ENCODE measurements at places on chromosomes 5 and 9.
A peak's percentile ranks its signal among the peaks of the same experiment; 100 is the strongest.

DNA sequence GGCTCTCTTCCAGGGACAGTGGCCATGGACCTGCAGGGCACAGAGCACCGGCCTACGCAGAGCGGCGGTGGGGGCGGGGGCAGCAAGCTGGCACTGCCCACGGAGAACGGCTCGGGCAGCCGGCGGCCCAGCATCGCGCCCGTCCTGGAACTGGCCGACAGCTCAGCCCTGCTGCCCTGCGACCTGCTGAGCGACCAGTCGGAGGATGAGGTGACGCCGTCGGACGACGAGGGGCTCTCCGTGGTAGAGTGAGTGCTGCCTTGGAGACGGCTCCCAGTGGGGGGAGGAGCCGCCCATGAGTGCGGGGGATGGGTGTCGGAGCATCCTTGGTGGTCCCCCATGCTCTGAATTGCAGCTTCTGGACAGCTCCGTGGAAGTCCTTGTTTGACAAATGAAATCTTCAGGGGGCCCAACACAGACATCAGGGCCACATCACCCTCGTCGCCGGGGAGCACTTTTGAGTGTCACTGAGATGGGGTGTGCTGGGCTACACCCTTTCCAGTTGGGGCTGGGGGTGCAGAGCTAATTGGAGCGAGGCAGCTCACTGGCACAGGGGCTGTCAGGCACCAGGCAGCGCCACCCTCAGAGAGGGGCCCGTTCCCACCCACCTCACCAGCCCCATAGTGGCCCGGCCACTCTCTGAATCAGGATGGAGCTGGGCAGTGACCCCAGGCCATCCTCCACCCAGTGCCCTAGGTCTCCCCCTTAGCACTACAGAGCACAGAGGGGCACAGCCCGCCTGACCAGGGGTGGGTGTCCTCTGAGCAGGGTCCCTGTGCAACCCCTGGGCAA is 70.9 kb downstream of the KCNT1 start:
- DNase-seq: no peak

GRCh38 chr5:50856401-50857119 is 190.1 kb downstream of the PARP8 start:
- DNase-seq: no peak

GRCh38 chr5:13601112-13601511 is 343.4 kb downstream of the DNAH5 start:
- DNase-seq: no peak

DNA sequence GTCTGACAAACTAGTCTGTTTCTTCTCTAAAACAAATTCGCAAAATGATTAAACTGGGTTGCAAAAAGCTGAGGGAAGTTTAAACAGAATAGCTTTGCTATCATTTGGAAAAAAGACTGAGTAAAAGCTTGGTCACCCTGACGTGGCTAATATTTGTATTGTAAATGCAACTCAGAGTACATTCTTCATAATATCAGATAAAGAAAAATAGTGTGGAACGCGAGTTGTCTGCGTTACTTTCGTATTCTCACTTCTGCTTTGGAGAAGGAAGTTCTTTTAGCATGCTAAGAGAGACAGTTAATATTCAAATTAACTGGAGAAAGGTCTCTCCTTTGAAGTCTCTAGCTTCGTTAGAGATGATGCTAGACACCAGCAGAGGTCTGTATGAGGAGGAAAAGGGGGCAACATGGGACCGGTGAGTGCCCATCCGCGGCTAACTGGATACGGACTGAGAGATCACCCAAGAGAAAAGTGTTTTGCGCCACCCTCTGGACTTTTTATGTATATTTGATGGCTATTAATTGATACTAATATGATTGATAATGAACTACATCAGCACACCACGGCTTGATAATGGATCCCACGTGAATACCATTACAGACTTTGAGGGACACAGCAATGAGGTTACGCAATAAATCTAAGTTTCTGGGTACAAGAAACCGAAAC is 2.9 kb upstream of the CNTRL start:
- no peak for DNase-seq

DNA sequence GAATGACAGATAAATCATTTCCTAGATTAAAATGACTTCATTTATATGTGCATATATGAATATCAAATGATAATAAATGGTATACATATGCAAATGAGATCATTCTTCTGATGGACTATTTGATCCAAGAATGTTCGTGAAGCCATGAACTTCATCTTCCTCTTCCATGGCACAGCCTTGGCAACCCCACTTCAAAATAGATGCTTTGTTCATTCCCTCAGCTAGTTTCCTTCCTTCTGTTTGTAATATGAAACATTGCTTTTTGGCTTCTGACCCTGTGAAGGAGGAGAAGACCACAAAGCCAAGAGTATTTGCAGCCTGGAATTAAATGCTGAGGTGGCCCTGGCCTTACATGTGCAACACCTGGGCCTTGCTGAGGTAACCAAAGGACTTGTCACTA is 106.8 kb upstream of the LIFR start:
- no peak for DNase-seq

DNA sequence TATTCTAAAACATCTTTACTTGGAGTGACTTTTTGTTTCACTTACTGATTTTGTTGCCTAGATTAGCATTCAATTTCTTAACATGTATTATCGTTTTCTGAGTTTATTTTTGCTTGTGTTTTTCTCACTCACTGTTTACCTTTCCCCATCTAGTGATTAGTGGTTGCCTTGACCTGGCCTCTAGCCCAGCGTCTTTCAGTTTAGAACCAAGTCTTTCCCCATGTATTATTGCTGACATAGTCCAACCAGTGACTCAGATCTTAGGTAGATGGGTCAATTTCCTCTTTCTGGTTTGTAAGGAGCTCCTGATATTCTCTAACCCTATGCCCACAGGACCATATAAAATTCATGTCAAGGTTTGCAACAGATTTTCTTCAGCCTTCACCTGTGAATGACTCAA is 135.5 kb downstream of the PRR16 start:
- no peak for DNase-seq

DNA sequence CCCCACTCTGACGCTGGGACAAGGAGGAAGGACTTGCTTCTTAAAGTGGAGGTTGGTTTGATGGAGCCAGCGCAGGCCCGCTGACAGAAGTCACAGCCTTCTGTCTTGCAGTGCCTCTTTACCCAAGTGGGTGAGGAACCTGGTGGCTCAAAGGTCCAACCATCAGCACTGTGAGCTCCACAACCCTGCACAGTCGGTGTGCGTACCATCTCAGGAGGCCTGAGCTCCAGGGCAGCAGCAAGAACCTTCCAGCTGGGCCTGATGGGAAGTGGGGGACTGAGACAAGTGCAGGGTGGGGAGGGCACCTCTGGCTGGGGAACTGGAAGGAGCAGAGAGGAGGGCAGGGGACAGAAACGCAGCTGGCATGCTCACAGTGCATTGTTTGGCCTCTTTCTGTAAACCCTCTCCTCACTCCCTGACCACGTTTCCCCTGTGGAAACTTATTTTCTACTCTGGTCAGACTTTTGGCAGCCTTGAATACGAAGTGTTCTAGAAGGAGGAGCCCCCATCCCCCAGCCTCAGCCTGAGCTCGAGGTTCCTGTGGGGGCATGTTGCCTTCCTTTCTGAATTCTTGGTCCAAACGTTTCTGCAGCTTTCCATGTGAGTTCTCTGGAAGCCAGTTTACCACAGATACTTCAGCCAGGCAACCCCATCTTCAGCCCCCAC is 178.5 kb upstream of the PITX1 start:
- no peak for DNase-seq

- DNase-seq: no peak
Measured at GRCh38 chr5:175740014-175740413, 82.1 kb downstream of the HRH2 start.

- DNase-seq: no peak
Measured at GRCh38 chr5:126763371-126763770, 13.6 kb upstream of the LMNB1 start.

DNA sequence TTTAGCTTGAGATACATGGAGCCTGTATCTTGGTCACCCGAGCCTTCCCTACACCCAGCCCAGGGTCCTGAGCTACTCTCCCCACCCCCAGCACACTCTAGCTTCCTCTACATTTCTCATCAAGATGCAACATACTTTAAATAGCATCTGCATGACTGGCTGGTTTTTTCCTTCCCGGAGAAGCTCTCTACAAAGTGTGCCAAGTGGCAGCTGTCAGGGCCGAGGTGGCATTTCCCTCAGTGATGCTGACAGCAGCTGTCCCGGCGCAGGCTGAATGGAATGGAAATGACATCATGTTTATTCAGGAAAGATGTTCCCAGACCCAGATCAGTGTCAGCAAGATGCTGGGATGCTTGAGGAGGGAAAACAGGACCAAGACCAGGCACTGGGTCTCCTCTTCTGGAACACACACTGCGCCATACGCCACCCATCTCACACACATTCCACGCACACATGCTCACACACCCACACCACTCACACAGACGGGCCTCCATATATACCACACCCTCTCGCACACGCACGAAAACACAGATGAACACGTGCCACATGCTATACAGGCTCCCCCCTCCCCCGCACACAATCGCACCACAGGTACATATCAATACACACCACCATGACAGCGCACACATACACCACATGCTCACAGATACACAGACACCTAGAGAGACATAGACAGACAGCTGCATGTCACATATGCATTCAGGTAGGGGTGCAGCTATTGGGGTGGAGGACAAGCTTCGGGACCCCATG is 67.8 kb downstream of the LHX2 start:
- DNase-seq: no peak

DNA sequence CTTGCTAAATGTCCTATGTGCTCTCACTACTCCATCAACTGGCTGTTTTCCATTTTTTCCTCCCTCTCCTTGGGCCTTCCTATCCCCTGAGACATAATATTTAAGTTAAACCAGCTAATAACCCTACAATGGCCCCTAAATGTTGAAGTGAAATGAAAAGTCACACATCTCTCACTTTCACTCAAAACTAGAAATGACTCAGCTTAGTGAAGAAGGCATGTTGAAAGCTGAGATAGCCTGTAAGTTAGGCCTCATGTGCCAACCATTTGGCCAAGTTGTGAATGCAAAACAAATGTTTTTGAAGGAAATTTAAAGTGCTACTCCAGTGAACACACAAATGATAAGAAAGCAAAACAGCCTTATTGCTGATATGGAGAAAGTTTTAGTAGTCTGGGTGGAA is 48.8 kb upstream of the CDH10 start:
- DNase-seq: no peak

GRCh38 chr9:135065151-135065550 is 22.3 kb upstream of the OLFM1 start:
- no peak for DNase-seq

DNA sequence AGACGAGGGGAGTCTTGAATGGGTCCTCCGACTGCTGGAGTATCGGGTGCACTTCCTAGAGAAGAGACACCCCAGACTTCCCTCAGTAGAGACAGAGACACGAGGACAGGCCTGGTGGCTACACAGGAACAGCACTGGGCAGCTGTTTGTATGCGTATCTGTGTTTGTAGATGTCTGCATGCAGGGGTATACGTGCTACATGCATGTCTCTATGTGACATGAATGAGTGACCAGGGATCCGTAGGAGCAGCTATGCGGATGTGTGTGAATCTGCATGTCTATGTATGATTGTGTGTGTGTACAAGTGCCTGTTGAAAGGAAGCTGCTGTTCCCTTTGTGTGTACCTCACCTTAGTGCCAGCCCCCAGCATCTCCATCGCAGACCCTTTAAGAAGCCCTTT is 31.2 kb downstream of the CNTFR start:
- no peak for DNase-seq

DNA sequence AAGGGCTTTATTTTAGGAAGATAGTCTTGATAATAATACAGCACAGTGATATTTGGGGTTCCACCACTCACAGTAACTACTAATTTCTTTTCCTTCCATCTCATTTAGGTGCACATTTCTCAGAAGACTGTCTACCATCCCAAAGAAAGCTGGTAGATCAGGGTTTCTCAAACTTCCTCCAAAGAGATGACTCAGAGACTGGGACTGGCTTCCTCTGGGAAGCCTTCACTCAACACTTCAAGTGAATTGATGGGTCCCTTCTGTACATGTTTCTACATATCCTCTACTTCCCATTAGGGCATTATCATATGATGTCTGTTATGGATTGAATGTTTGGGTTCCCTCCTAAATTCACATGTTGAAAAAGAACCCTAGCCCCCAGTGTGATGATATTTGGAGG is 138.5 kb downstream of the SPOCK1 start:
- DNase-seq: no peak

GRCh38 chr5:77869116-77869798 is 93.1 kb upstream of the TBCA start:
- no peak for DNase-seq

DNA sequence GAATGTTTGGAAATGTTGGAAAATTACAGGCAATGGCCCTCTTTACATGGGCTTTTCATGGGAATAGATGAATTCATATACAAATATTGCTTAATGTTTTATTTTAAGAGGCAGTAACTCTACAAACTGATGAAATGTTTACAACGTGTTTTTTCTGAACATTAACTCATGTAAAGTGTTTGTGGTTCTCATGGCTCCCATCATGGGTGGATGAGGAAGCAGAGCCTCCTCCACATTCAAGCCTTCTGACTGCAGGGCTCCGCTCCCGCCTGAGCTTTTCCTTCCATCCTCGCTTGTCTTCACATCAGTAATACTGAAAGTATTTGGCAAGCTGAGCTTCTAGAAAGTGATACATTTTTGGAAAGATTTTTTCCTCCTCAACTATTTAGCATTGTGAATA is 204.2 kb downstream of the ARHGAP26 start:
- DNase-seq: no peak

DNA sequence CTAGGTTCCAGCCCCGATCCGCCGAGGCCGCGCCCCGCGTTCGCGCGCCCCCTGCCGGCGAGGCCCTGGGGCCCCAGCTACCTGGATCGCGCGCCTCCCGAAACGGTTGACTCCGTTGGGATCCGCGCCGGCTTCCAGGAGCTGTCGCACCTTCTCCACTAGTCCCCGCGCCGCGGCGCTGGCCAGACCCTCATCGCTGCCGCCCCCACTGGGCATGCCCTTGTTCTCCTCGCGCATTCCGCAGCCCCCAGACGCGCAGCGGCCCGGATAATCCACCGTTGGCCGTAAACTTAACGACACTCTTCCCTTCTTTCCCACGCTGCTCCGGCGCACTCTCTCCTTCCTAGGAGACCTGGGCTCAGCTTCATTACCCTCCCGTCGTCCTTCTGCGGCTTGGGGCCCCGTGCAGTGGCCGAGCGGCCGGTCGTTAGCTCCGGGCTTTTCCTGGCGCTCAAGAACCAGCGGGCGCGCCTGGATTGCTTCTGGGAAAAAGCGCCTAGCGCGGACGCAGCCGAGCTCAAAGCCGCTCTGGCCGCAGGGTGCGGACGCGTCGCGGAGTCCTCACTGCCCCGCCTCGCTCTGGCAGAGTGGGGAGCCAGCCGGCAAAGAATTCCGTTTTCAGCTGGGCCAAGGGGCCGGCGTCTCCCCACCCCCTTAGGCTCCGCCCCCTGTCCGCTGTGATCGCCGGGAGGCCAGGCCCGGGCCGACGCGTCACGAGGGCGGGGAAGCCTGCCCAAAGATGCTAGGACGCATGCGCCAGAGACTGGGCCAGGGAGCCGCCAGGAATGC is at the start of gene CDKN2B:
Gene CDKN2B, minus strand, starts transcription at position 589 of the 789 bp plus-strand sequence. Its CDS starts 352 bp downstream, at position 237.
- peak; percentile 97 for DNase-seq

GRCh38 chr5:128836571-128836970 is 128.7 kb upstream of the SLC27A6 start:
- no peak for DNase-seq

DNA sequence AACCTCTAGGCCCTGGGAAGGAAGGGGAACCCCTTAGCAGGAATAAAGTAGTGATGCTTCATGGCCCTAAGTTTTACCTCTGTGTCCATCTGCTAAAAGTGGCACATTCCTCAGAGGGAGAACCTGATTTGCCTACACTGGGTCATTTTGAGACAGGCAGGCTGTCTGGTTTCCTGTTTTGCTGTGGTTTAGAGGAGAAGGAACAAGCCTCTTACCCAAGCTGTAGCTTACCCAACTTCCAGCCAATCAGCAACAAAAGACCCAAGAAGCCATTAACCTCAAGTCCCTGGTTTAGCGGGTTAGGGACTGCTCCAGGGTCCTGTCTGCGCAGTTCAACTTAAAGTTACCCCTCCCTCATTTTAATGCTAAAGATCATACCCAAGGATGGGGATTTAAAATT is 411.0 kb downstream of the MAT2B start:
- no peak for DNase-seq
